Stimulated activated CD4-positive, alpha-beta T cell treated with anti-CD3 and anti-CD28 coated beads, TNF-alpha, amount 100 ng/mL, for 4 hours (primary cell): ENCODE measurements at places on chromosomes 5 and 9.

DNA sequence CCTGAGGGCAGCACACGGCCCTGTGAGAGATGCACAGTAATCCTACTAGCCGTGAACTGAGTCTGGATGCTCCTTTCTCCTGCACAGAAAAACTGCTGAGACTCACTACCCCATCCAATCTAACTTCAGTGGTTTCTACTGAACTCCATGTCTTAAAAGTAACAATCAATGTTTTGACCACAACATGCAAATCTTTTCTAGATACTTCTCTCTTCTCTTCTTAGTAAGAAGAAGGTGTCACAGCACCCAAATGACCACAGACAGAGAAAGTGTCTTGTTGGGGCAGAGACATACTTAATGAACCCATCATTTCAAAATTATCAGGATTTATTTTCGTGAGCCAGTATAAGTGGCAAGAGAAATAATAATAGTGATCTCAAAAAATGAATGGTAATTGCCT is 285.8 kb upstream of the MEF2C start:
- no peak for DNase-seq

DNA sequence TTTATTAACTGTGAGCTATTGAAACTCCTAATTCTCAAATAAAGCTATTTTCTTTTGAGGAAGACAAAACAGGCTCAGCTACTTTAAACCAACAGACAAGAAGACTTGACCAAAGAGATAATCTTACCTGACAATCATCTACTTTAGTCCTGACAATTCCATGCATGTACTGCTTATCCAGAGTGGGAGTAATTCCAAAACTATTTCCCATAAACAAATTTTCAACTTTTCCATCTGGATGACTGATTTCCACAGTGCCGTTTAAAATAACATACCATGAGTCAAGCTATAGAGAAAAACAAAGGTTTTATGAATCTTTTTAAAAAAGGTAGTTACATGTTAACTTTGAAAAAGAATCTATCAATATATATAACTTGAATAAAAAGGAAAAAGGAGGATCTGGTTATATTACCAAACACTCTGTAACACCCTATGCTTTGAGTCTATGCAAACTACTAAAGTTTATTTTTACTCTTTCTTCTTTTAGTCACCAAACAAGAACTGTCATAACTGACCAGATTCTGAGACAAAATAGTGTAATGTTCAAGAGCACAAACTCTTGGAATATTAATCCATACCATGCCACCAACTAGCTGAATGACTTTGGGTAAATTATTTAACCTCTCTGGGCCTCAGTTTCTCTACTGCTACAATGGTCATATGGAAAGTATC is 129.7 kb downstream of the RAPGEF6 start:
- no peak for DNase-seq

GRCh38 chr5:169923988-169924387 is 56.3 kb downstream of the INSYN2B start:
- DNase-seq, result no peak

- DNase-seq, result no peak
Observed at GRCh38 chr5:166430491-166431319, 1860.7 kb upstream of the WWC1 start.

DNA sequence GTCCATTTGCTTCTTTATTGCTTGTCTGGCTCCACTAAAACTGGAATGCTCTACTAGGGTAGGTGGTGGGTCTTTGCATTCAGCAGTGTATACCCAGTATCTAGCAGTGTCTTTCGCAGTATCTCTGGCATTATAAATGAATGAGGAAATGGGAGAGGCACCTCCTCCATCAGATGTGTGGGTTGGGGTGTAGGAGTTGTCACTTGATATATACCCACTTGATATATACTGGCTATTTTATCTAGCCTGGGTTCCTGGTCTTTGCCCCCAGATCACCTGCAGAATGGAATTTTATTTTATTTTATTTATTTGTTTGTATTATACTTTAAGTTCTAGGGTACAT is 208.5 kb downstream of the PARP8 start:
- no peak for DNase-seq
